CD4-positive, alpha-beta T cell treated with Interleukin-2 at 100 ng/mL for 4 hours (primary cell): ENCODE measurements at places on chromosomes 2 and 18.

DNA sequence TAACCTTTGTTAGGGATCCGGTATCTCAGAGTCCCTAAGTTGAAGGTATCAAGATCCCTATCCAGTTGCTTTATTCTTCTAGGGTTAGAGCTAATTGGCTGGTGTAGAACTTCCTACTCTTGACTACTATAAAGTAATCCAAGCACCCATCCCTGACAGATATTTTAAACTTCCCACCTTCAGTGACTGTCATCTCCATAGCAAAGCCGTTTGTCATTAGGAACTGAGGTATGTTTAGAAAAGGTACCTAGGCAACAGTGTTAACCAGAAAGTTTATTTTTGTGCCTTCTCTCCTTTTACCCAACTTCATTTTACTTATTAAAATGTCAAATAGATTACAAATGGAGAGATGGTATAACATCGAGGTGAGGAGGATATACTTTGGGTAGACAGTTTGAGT lies 4.5 kb downstream of the FAM117B start:
- DNase-seq, result peak; percentile 35

- no peak for DNase-seq
These were observed 891.1 kb downstream of the CPS1 start for GRCh38 chr2:211447548-211447947.

DNA sequence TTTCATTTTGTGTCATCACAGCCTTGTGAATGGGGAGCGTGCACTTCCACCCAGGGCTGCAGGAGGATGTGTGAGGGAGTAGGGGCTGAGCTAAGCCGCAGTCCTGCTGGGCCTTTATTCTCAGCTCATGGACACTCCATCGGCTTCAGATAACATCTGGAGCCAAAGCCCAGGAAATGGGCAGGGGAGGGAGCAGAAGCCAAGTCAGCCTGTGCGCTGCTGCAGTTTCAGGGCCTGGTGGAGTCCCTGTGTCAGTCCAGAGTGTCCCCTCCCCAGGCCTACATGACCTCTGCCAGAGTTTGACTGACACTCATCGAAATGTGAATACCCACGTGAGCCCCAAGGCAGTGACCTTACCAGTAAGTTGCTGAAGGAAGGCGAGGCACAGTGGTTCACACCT lies 242.2 kb downstream of the LOXHD1 start:
- DNase-seq, result no peak

DNA sequence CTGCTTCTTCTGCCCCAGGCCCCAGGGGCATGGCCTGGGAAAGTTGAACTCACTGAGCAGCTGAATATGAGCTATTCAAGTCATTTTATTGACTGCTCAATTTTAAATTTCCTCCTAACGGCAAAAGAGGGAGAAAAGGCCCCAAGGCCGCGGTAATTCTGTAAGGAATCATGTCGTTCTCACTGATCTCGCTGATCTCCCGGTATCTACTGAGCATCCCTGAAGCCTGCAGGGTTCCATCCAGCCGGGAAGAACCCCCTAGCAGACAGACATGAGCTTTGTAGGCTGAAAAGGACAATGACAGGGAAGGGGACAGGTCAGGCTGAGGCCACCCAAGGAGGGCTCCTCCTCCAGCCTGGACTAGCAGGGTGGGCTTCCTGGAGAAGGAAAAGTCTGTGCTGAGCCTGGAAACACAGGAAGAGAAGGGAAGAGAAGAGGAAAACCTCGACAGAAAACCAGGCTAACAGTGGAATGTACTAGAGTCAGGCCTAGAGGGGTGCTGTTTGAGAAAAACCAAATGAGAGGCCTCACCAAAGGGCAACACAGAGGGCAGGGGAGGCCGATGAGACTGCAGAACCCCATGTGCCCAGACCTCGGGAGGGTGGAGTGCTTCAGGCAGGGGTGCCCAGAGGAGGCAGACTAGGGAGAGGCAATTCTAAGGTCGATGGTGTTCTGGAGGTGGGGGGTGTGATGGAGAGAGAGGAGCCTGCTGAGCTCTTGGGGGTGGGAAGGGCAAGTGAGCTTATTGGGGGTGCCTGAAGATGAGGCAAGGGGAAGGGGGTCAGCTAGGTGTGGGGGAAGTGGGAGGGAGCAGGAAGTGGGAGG lies 2.9 kb upstream of the NPPC start:
- DNase-seq, result no peak

DNA sequence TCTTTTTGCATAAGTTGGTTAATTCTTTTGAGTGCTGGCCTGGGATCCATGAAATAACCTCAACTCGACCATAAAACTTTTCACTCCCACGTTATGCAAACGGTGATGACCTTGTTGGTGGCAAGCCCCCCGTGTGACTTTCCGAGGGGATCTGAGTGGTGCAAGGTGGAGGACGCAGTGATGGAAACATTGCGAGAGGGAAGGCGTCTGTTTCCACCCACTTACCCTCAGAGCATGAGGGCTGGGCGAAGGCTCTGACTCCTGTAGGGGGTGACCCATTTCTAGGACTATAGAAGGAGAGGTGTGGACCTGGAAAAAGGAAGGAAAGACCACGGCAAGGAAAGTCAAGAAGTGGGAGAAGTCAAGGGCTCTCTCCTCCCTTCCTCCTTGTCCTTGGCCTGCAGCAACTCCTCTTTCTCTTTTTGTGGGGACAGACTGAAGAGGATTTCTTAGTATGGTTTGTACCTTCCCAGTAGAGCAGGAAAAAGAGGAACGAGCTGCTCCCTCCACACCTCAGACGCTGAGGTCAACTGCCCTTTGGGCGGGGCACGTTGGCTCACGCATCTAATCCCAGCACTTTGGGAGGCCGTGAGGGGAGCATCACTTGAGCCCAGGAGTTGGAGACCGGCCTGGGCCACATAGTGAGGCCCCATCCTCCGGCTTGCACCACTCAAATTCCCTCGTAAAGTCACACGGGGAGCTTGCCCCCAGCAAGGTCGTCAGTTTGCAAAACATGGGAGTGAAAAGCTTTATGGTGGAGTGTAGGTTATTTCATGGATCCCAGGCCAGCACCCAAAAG lies 15.5 kb upstream of the CD8A start:
- no peak for DNase-seq

- no peak for DNase-seq
These were observed 57.7 kb downstream of the INHBB start for GRCh38 chr2:120403676-120404075.

DNA sequence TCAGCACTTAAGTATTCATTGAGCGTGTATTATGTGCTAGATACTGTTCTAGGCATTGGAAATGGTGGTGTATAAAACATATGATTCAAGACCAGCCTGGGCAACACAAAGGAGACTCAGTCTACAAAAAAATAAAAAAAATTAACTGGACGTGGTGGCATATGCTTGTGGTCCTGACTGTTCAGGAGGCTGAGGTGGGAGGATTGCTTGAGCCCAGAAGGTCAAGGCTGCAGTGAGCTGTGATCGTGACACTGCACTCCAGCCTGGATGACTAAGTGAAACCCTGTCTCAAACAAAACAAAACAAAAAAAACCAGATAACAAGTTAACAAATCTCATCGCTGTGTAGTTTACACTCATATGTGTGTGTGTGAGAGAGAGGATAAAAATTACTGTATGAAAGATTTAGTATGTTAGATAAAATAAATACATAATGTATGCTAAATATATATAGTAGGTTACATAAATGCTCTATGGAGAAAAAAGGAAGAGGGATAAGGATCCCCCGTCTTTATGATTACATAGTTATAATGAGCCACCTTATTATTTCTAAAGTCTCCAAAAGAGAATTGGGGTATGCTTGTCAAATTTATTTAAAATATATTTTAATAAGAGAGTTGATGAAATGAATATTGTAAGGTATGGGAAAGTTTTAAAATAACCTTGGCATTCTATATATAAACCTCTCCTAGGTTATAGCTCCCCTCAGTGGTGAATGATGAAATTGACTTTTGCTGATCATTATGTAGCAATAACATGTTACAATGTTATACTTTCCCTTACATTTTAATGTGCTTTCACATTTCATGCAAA lies 69.2 kb downstream of the EHBP1 start:
- peak; percentile 50 for DNase-seq

GRCh38 chr2:209495855-209496585 lies 72.2 kb downstream of the MAP2 start:
- DNase-seq, result no peak

DNA sequence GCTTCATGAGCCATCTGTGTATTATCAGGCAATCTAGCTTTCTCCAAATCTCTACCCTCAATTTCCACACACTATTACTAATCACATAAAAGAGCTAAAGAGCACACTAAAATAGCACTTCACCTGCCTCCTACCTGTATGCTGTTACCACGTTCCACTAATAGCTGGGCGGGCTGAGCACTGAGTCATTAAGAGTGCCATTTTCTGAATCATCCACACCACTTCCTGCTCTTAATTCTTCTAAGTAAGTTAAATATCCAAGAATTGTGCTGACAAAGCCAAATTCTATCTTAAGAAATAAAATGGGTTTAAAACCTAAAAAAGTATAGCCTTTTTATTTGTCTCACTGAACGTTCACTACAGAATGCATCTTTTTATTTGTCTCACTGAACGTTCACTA lies 35.7 kb downstream of the NOL10 start:
- peak; percentile 86 for DNase-seq

DNA sequence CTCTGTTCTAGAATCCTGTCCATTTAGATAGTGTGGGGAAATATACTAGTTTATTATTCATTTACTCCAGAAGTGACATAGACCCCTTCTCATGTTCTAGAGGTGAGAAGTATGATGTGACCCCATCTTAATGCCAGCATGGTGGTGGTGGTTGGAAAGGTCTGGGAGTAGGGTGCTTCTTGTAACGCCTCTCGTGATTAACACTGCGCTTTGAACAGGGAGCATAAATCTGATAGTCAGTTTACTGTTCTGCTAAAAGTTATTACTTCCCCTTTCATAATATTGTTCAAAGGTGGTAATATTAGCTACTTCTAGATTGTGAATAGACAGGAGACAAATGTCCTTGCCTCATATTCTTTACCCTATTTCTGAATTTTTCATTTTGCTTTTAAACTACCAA lies 35.6 kb downstream of the EHBP1 start:
- no peak for DNase-seq

- no peak for DNase-seq
These were observed 54.6 kb upstream of the MBP start for GRCh38 chr18:77187189-77187588.

DNA sequence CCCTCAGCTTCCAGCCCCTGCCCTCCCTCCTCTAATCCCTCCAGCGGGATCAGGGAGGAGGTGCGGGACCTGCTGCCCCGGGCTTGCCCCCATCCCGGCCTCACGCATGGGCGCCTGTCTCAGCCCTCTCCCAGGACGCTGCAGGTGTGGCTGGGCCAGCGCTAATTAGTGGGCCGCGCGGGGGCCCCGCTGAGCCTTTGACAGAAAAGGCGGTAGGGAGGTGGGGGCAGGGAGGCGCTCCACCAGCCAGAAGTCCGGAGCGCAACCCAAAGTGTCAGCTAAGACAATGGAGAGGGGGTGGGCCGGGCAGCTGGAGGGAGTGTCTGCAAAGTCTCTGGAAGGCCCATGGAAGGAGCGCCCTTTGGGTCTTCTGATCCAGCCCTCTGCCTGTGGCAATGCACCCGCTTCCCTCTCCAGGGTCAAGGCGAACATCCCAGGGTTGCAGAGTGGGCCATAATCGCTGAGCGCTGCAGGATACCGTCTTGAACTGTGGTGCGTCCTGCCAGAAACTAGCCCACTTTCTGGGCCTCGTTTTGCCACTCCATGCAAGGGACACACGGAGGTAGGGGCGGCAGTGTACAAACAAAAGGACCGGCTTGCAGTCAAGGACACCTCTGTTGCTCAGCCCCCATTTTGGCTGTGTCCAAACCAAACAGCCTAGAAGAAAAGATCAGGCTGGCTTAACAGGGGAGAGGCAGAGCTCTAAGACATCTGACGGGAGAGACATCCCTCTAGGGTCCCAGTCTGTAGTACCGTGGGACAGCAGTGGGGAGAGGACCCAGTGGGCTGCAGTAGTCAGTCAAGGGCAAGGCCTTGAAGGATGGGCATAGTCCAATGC lies 3.5 kb downstream of the ATP6V1B1 start:
- DNase-seq, result no peak

- no peak for DNase-seq
These were observed 3.8 kb upstream of the ATP6V1C2 start for GRCh38 chr2:10717628-10718027.
